ENCODE measurements at places on chromosomes 4 and X. TPM values are rescaled to one million over a fixed set of nuclear protein-coding genes. Genes with fewer than 3 reads are reported as not detected.

Gene MXD4
- total RNA-seq: 13.5 TPM

Gene JAKMIP1
- total RNA-seq: 0.11 TPM

Gene HEPH
- 55.8 TPM for total RNA-seq

Gene ASB9
- total RNA-seq: 0.51 TPM

Gene ARR3
- total RNA-seq: not detected

Gene SLIT2
- 6.3 TPM for total RNA-seq

Gene PCDH7
- total RNA-seq: not detected
